ENCODE measurements at places on chromosomes 6 and 20.

DNA sequence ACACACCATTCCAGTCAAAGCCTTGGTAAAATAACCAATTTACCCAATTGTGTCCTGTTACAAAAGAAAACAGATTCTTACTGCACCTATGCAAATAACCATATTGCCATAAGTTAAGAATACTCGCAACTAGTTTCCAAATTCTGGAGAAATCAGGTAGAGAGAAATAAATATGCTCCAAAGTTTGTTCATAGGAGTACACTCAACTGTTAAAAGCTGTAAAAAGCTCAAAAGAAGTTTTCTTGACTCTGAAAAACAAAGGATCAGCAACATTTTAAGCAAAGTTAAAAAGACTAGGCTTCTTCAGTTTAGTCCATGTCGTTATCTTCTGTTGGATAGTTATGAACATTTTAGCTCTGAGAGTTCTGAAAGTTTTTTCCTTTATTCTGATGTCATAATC, 48.0 kb downstream of the CEP85L start:
- peaks cover 20% of the 10 kb centered on the region for H3K4me1 ChIP-seq
- H3K27ac ChIP-seq = no peak overlapping the region

- H3K36me3 ChIP-seq = peaks cover 6% of the 10 kb centered on the region
- no peak for DNase-seq
- H3K4me3 ChIP-seq = peak overlapping the region; percentile 96
- H3K27ac ChIP-seq = peak overlapping the region; percentile 9
Measured at GRCh38 chr6:87473419-87473903, 687 bp downstream of the SLC35A1 start.

DNA sequence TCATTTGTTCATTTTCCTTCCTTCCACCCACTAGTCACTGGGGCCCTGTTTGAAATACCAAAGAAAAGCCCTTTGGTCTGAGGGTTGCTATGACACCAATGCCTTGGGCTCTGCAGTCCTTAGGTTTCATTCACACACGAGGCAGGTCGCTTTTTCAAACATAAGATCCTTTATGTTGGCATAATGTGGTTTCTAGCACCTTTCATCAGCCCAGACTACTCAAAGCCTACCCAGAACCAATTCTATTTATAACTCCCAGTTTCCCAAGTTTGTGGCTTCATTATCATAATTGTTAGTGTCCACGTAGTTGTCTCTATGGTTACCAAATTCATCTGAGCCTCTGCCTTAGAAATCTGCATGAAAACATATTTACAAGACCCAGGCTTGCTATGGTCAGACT, 6.6 kb upstream of the TP53RK start:
- no peak overlapping the region for H3K27ac ChIP-seq
- H3K4me1 ChIP-seq = peaks cover 10% of the 10 kb centered on the region
- no peaks in the 10 kb centered on the region for H3K36me3 ChIP-seq

DNA sequence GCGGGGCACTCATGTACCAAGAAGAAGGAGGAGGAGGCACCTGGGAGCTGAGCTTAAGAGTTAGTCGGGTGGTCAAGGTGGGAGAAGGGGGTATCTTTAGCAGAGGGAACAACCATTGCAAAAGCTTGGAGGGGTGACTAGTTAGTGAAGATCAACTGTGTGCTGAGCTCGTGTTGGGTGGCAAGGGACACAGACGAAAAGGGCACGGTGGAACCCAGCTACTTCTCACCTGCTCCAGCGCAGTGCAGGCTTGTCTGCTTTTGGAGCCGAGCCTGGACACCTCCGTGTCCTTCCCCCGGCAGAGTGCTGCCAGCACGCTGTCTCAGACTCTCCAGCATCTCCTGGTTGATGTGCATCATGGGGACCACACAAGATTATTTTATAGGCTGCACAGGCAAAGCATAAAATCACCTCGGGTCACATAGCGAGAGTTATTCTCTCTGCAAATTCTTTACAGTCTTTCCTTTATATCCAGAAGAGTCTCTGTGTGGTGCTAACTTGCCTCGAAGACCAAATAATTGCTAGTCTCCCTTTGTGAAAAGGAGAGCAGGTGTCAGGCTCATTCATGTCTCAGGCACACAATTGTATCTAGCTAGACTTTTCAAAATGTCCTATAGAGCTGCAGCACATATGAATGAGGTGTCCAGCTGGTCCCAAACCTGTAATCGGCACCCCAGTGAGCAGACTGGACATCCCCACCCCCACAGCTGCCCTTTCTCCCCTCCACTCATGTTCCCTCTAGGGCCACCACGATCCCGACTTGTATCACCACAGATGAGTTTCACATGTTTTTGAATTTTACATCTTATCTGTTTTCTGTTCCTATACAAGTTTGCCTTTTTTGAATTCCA, 123.4 kb downstream of the CEBPB start:
- H3K27me3 ChIP-seq = peaks cover 49% of the 10 kb centered on the region
- H3K4me3 ChIP-seq = no peak overlapping the region
- H3K36me3 ChIP-seq = peaks cover 4% of the 10 kb centered on the region

DNA sequence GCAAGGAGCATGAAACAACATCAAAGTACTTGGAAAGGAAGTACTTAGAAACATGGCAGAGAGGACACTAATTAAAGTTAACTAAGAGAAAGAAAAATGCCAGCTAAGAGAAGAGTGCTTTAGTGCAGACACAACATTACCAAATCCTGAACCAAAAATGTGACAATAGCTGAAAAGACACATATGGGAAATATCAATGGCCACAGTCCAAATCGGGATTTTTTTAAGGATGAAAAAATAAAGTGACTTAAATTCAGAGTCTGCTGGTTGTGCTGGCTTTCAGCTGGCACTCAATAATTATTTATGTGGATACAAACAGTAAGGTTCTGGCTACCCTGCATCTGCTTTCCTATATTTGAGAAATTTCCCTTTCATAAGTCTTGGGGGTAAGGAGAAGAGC, 12.6 kb upstream of the DST start:
- no peak for DNase-seq
- no peaks in the 10 kb centered on the region for H3K27me3 ChIP-seq
- H3K4me3 ChIP-seq = no peak overlapping the region
- peaks cover 7% of the 10 kb centered on the region for H3K4me1 ChIP-seq

DNA sequence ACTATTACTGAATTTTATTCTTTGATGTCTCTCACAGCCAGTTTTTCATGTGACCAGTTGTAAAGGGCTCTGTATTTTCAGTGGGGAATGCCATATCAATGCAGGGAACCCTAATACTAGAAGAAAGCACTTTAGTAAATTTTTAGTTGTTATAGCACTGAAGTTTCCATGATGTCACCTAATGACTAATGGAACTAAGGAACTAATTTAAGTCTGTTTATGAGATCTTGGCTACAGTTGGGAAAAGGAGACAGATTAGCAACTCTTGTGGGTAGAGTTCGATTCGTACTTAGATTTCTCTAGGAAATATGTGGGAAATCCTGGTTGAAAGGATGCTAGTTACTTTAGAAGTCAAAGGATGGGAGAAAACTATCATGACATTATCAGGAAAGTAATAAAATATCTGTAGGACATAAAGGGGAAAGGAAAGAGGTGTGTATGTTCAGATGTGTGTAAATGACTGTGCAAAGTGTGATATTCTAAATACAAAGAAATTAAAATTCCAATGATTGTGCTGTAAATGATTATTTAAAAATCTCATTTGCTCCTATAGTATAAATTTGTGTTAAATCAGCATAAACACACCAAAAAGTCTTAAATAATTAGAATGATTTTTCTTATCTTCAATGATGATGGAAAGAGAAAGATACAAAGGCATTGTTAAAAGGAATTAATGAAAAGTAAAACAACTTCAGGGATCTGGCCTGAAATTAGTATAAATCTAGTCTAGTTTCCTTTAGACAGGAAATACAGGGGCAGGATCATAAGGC, 103.4 kb downstream of the LRRC1 start:
- no peak overlapping the region for H3K4me3 ChIP-seq
- no peaks in the 10 kb centered on the region for H3K27me3 ChIP-seq
- peak overlapping the region; percentile 16 for H3K27ac ChIP-seq
- peaks cover 9% of the 10 kb centered on the region for H3K4me1 ChIP-seq
- no peaks in the 10 kb centered on the region for H3K36me3 ChIP-seq

- no peak overlapping the region for H3K27ac ChIP-seq
- no peak overlapping the region for H3K4me3 ChIP-seq
- no peaks in the 10 kb centered on the region for H3K27me3 ChIP-seq
- H3K4me1 ChIP-seq = peaks cover 5% of the 10 kb centered on the region
Measured at GRCh38 chr6:5712349-5713215, 294.1 kb downstream of the NRN1 start.

DNA sequence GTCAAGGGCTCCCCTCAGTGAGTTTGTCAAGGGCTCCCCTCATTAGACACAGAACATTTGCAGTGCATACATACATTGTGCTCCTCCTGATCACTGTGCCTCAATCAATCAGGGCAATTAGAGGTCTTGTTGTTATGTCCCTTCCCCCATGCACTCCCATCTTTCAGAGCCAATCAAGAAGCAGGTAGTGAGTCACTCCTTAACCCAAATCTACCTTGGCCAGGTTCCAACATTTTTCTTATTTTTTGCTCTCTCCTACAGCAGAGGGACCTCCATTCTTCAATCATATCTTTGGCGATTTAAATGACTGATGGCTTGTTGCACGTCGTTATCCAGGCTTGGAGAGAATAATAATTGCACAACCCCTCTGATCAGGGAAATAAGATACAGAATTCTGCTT, 409.9 kb upstream of the SPTLC3 start:
- H3K36me3 ChIP-seq = no peaks in the 10 kb centered on the region
- H3K27me3 ChIP-seq = no peaks in the 10 kb centered on the region
- H3K4me1 ChIP-seq = no peaks in the 10 kb centered on the region
- no peak overlapping the region for H3K27ac ChIP-seq
- no peak for DNase-seq

- no peaks in the 10 kb centered on the region for H3K36me3 ChIP-seq
- H3K4me1 ChIP-seq = no peaks in the 10 kb centered on the region
- DNase-seq = no peak
- H3K27me3 ChIP-seq = no peaks in the 10 kb centered on the region
- H3K4me3 ChIP-seq = no peak overlapping the region
Measured at GRCh38 chr20:7744411-7744810, 195.8 kb downstream of the HAO1 start.

DNA sequence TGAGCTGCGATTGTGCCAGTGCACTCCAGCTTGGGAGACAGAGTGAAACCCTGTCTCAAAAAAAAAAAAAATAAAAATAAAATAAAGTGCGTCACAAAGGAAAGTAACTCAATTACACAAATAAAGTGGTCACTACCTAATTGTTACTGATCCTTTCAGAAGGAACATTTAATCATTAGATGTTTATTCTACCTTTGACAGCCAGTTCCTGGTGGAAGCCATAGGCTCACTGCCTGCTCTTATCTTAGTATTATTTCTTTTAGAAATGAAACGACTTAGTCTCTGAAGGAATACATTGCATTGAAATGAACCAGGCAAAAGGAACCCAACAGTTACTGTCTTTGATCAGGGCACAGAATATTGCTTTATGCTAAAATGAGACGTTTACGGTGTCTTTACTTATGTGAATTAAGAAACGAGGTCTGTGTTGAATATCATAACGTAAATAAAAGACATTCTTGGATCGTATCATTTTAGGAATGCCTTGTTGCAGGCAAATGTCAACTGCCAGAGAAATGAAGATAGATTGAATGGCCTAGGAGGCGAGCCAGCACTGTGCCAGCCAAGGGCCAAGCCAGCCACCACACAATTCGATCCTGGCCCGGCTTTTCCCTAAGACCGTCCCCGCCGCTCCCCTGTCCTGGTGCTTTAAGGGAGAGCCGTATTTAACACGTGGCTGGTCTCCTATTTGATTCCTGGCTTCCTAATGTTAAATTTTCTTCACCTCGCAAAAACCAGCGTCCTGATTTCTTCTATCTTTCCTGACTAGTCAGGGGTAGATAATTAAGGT, 136.7 kb upstream of the GMDS start:
- H3K27ac ChIP-seq = no peak overlapping the region
- DNase-seq = no peak
- H3K4me1 ChIP-seq = peaks cover 18% of the 10 kb centered on the region
- peaks cover 2% of the 10 kb centered on the region for H3K36me3 ChIP-seq
- H3K4me3 ChIP-seq = no peak overlapping the region

GRCh38 chr6:162613310-162613709, 114.3 kb downstream of the PRKN start:
- H3K4me1 ChIP-seq = no peaks in the 10 kb centered on the region
- no peak overlapping the region for H3K4me3 ChIP-seq
- H3K27ac ChIP-seq = no peak overlapping the region
- no peaks in the 10 kb centered on the region for H3K36me3 ChIP-seq

DNA sequence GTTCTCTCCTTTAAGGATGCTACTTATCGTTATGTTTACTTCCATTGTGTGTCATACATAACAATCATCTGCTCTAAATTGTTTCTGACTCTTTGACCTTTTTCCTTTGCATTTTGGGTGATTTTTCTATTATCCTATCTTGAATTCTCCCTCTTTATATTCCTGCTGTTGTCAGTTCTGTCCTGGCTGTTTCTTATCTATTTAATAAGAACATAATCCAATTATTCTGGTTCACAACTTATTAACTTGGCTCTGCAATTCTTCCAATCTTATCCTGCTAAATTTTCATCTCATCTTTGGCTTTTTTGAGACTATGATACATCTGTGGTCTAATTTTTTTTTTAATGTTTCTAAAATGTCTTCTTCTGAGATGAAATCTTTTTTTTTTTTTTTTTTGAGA, 54.7 kb upstream of the TOX2 start:
- H3K4me3 ChIP-seq = no peak overlapping the region
- peaks cover 2% of the 10 kb centered on the region for H3K36me3 ChIP-seq
- H3K27me3 ChIP-seq = peaks cover 21% of the 10 kb centered on the region
- DNase-seq = no peak

DNA sequence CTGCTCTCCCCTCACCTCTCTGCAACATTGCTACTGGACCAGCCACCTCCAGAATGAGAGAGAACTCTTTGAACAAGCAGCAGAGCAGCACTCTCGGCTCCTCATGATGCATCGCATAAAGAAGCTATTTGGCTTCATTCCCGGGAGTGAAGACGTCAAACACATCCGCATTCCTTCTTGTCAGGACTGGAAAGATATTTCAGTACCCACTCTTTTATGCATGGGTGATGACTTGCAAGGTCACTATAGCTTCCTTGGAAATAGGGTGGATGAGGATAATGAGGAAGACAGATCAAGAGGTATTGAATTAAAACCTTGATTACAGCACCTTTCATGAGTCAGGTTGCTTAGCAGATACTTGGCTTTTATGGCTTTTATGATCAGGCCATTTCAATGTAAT, 4.3 kb downstream of the CALHM4 start:
- H3K27ac ChIP-seq = no peak overlapping the region
- peaks cover 11% of the 10 kb centered on the region for H3K27me3 ChIP-seq
- no peak overlapping the region for H3K4me3 ChIP-seq

DNA sequence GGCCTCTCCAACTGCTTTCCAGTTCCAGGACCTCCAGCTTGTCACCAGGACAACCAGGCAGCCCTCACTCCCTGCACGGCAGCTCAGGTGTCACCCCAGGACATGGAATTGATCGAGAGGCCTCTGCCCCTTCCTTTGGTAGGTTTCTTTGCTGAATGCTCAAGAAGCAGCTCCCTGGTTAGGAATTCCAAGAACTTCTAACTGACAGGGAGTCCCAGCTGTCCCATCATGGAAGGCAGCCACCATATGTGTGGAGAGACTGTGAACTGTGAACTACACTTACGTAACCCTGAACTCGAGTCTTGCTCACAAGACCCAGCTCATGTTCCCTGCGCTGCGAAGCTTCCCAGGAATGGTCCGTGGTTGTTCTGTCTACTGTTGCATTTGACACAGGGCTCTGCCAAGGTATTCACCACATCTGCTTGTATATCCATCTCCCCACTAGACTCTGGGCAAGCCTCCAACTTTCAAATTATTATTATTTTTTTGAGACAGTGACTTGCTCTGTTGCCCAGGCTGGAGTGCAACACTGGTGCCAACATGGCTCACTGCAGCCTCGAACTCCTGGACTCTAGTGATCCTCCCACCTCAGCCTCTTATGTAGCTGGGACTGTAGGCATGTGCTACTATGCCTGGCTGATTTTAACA, 35.7 kb downstream of the MGME1 start:
- no peaks in the 10 kb centered on the region for H3K36me3 ChIP-seq
- no peaks in the 10 kb centered on the region for H3K27me3 ChIP-seq
- H3K27ac ChIP-seq = no peak overlapping the region
- no peak overlapping the region for H3K4me3 ChIP-seq
- H3K4me1 ChIP-seq = no peaks in the 10 kb centered on the region
